AG10803 (cell line): ENCODE measurements at places on chromosomes 13 and 19.

DNA sequence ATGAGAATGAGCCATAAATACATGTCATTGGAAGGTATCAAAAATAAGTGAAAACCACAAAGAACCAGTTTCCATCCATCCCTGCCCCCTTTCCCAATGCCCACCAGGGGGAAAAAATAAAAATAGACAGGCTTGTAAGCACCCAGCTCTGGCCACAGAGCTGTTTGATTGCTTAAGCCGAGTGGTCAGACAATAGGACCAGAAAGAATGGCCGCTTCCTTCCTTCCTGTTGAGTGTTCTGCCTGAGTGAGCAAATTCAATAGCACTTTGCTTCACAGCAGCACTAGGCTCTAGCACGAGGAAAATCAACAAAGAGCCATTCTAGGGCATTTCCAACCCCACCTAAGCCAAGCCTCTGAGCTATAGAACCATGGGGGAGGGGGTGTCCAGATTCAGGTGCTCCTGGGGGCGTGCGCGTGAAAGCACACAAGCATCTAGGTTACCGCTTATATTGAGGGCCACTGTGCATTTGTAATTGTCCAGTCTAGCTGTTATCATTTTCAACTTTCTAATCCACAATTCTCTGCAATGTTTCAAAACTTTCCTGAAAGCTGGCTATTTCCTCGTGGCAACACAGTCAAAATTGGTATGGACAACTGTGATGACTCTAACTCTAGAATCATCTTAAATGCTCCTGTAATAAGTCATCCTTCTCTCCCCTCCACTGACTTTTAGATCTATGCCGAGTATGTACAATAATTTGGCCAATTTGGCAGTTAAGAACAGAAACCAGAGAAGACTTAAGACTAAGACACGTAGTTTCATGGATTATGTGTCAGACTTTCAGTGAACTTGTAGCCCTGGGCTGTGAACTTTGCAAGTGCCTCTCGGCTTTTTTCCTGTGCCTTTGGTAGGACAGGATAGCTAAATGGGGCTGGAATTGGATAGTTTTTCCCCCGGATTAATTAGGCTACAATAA is 64.3 kb downstream of the SPRY2 start:
- no peak for DNase-seq

DNA sequence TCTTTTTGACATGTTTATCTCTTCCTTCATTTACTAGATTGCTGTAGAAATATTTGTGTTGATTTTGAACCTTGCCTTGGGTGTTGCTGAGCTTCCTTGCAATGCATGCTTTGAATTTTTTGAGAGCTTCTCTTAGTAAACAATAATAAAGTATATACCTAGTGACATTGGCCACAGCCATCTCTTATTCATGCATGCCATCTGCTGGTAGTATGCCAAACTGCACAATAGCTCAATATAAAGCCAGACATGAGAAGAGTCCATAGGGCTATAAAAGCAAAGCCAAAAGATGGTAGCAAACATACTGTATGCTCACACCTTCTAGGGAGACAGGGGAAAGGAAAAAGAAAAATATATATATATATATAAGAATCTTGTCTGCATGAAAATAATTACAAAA is 18.9 kb upstream of the ZSCAN5A start:
- DNase-seq: peak; percentile 65

- DNase-seq: no peak
Observed at GRCh38 chr19:40370997-40371801, 18.8 kb downstream of the HIPK4 start.

DNA sequence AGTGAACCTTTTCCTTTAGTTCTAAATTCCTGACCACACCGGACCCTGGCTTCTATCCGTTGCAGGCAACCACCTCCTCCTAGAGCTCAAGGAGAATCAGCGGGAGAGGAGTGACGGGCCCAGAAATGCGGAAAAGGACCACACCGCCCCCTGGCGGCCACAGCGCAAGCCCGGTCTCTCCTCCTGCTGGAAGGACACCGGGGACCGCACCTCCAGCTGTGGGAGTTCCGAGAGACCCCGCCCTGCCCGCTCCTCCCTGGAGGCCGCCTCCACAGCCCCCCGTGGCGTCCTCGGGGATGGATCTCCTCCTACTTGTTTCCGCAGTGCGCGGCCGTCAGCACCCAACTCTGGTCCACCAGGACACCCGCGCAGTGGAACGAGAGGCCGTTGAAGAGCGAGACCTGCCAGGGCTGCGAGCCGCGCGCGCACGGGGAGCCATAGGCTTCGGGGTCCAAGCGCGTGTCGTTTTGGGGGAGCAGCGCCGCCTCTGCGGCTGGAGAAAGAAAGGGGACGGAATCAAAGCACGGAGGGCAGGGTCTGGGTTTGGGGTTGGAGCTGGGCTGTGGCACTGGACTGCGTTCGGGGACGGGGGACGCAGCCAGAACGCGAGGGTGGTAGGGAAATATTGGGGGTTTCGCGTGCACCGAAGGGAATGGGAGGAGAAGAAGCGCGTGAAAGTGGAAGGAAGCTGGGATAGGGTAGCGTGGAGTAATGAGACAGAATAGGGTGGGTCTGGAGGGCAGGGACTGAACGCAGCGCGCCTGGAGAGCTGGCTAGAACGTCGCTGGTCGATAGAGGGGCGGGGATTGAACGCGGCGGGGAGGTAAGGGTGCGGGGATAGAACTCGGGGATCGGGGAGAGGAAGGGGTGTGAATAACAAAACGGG is 2.5 kb downstream of the KLK10 start:
- peak; percentile 31 for DNase-seq

GRCh38 chr19:7983286-7983950 is 22.0 kb downstream of the ELAVL1 start:
- DNase-seq: no peak

DNA sequence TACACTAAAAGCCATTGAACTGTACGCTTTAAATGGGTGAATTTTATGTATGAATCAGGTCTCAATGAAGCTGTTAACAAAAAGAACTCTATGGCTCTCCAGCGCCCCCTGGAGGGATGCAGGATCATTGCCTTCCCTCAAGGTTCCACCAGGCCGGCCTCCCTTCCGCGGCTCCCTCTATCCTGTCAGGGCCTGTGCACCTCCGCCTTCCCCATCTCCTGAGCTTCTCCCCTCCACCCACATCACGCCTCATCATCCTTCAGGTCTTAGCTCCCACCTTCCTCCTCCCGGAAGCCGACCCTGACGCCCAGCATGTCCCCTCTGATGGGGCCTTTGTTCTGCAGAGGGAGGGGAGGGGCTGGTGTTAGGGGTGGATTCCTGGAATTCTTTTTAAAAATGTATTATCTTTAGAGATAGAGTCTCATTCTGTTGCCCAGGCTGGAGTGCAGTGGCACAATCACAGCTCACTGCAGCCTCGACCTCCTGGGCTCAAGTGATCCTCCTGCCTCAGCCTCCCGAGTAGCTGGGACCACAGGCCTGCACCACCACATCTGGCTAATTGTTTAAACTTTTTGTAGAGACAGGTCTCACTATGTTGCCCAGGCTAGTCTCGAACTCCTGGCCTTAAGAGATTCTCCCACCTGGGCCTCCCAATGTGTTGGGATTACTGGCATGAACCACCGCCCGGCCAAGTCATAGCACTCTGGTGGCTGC is 27.7 kb downstream of the MEIS3 start:
- peak; percentile 64 for DNase-seq

- no peak for DNase-seq
Observed at GRCh38 chr13:35163674-35164073, 221.6 kb downstream of the NBEA start.

DNA sequence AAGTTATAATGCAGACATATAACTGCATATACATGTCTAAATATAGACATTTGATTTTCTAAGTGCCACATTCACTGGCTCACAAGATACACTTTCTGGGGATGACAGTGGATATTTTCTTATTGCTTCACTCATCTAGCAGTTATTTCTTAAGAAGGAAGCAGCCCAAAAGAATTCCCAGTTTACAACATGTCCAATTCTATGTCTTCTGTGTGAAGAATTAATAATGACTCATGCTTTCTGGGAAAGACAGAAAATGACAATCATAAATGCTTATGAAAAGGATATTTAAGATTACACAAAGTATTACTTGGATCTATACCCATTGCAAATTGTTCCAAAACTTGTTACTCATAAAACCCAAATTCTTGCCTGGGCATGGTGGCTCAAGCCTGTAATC is 543.4 kb downstream of the SUCLA2 start:
- DNase-seq: peak; percentile 88

DNA sequence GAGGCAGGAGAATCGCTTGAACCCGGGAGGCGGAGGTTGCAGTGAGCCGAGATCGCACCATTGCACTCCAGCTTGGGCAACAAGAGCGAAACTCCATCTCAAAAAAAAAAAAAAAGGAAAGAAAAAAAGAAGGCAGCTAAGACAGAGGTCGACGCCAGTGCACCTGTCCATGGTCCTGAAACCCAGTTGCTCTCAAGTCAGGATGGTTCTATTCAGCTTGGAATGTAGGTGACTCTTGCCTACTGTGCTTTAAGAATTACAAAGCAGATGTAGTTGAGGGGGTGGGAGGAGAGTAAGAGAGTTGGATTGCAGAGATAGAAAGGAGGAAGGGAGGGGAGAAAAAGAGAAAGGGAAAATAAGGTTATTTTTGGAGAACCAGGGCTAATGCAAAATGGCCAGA is 18.7 kb downstream of the CACNG7 start:
- peak; percentile 57 for DNase-seq

GRCh38 chr19:41783612-41784011 is 12.8 kb upstream of the CEACAM3 start:
- DNase-seq: no peak

GRCh38 chr19:873084-873483 is 13.6 kb downstream of the CFD start:
- peak; percentile 72 for DNase-seq

GRCh38 chr19:11138601-11139300 is 16.8 kb downstream of the SPC24 start:
- DNase-seq: peak; percentile 83

DNA sequence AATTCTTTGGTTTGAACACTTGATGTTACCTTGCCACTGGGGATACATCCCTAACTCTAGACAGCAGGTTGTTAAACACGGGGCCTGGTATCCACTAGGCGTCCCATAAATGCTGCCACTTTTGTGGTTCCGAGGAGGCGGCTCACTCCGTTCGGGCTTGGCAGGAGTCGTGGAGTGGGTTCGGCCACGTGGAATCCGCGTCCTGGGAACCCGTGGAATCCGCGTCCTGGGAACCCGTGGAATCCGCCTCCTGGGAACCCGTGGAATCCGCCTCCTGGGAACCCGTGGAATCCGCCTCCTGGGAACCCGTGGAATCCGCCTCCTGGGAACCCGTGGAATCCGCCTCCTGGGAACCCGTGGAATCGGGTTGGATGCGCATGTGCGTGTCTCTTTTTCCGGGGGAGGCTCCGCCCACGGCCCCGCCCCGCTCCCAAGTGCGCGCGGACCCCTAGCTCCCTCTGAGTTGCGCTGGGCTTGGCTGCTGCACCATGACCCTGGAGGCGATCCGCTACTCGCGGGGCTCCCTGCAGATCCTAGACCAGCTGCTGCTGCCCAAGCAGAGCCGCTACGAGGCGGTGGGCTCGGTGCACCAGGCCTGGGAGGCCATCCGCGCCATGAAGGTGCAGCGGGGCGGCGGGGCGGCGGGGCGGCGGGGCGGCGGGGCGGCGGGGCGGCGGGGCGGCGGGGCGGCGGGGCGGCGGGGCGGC is at the start of gene MRI1:
Gene MRI1, plus strand, starts transcription at position 422 of the 707 bp plus-strand sequence. Its CDS starts 67 bp downstream, at position 489.
- DNase-seq: peak; percentile 60

DNA sequence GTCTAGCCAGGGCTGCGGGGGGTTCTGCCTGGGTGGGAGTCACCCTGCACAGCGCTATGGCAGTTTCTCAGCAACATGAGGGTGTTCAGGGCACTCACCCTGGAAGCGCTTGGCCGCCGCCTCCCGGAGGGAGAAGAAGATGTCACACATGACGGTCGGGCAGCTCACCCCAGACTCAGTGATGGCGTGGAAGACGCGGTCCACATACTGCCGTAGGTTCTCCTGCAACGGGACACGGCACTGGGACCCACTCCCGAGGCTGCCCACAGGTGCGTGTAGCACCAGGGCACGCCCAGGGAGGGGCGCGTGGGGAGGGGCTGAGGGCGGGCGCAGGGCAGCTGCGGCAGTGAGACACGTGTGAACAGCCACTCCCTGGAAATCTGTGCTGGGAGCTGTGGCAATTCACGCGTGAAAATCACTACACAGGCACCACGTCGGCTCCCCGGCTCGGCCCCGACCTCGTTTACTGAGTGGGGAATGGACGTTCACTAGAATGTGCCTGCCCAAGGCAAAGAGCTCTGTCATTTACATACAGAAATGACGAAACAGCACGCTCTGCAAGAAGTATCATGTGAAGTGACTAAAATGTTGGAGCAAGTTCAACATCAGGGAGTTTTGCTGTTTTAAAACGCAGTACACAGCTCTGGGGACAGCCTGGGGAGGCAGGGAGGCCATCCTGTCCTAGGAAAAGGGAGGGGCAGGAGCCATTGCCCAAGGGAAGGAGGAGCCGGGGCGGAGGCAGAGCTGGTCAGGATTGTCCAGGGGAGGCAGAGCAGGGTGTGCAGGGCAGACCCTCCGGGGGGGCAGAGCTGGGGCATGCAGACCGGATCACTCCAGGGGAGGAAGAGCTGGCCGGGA is 41.5 kb upstream of the C13orf46 start:
- DNase-seq: no peak

DNA sequence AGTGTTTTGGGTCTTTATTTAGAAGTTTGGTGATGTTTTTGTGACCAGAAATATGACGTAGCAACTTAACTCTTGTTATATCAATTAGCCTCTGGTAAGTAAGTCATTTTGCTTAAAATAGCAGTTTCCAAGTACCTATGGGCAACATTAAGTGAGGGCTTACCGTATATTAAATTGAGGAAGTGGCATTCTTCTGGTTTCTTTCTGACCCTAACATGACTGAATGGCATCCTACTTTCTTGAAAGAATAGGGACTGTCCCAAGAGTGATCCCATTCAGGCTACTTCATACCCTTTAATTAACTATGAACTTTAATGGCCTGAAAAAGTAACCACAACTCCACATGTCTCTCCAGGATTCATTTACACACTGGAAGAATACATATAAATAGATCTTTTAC is 106.6 kb downstream of the MZT1 start:
- no peak for DNase-seq

DNA sequence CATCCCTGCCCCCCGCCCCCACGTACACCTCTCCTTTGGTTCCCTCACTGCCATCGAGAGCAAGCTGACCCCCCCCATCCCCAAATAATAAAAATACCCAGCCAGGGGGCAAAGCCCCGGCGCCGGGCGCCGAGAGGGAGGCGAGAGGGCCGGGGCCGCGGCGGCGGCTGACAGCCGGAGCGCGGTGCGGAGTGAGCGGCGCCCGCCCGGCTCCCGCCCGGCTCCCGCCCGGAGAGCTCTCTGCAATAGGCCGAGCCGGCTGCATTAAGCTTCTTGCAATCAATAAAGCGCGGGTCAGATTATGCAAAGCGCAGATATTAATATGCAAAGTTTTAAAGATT is 40.9 kb downstream of the DEDD2 start:
- no peak for DNase-seq

DNA sequence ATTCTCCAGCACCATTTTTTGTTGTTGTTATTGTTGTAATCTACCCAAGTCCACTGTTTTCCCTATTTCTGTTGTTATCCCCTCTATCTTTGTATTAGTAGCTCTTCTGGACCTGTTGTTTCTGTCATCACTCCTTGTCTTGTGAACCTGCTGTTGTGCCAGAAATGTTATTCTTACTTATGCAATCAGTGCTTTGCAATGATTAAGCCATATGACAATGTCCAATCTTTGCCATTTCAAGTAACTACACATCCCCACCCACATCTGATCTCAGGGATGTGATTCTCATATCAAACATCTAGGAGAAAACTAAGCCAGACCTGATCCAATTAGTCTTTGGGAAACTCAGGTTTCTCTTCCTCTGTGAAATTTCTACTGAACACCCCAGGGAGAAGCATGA is 472.6 kb upstream of the KLHL1 start:
- DNase-seq: no peak
